T-helper 2 cell treated with Interferon-gamma antibody and Interleukin-4, amounts not matched to agents 5 μg/mL and 100 μg/mL, for 36 hours (primary cell): ENCODE measurements at places on chromosomes 2 and 18.

- no peak for DNase-seq
Measured at GRCh38 chr18:59380706-59381105, 21.6 kb upstream of the LMAN1 start.

- no peak for DNase-seq
Measured at GRCh38 chr2:44578471-44579093, 216.8 kb downstream of the CAMKMT start.

DNA sequence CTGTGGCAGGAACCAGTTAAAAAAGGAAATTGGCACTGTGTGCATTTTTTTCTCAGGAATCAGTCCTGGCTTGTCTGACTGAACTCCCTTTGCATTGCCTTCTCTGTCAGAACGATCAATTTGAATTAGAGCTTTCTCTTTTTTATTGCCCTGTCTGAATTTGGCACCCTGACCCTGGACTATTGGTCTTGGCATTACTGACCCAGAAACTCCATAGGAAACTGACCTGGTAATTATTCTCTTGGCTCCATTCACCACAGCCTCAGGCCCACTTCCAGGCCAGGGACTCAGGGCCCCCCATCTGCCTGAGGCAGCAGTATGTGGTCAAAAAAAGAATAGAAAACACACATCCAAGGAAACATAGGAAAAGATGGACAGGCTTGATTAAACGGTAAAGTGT lies 32.0 kb upstream of the CCDC88A start:
- no peak for DNase-seq

GRCh38 chr2:2027271-2027670 lies 283.0 kb upstream of the PXDN start:
- DNase-seq, result no peak

- peak; percentile 68 for DNase-seq
Measured at GRCh38 chr2:207394812-207395534, 134.8 kb upstream of the CREB1 start.

- no peak for DNase-seq
Measured at GRCh38 chr2:49240608-49241007, 86.3 kb upstream of the FSHR start.

GRCh38 chr2:3769766-3770165 lies 66.4 kb downstream of the DCDC2C start:
- DNase-seq, result no peak
